ENCODE measurements at places on chromosomes 2 and 18.

GRCh38 chr18:28735731-28736130 is 558.8 kb upstream of the CDH2 start:
- no peak for DNase-seq

- no peak for DNase-seq
Measured at GRCh38 chr2:20016346-20016745, 3.9 kb upstream of the MATN3 start.

DNA sequence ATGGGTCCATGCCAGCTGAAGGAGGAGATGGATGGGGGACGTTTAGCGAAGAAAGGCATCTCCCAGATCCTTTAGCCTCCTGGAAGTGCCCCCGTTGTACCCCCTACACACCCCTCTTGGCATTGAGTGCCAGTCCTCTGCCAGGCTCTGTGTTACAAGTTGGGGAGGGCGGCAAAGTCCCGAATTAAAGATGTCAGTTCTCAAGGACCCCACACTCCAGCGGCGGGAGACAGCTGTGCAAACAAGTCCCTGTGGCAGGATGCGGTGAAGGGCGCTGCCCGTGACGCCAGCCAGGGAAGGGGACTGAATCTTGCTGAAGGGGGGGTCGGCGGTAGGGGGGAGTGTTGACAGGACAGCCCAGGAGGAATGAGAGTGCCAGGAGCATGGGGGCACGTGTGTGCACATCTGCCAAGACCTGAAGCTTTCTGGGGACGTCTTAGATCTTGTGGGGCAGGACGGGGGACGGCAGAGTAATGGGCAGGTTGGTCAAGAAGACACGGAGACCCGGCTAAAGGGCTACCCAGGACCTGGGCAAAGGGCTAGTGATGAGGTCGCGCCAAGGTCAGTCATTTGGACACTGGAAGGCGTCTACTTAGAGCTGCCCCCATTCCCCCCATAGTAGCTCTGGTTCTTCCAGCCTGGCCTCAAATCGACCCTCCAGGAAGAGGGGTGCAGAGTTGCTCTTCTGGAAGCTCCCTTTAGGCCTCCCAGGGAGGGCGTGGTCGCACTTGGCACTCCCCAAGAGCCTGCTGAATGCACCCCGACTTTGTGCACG is 2.8 kb upstream of the CTDSP1 start:
- peak; percentile 85 for DNase-seq

DNA sequence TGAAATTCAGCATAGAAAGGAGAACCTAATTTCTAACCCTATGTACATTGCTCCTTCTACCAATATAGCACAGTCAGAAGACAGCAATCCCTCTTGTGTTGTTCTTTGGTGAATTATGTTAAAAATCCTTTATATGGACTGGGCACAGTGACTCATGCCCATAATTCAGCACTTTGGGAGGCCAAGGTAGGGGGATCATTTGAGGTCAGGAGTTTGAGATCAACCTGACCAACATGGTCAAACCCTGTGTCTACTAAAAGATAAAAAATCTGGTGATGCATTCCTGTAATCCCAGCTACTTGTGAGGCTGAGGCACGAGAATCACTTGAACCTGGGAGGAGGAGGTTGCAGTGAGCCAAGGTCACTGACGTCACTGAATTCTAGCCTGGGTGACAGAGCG is 195.6 kb downstream of the TMX3 start:
- DNase-seq, result no peak

DNA sequence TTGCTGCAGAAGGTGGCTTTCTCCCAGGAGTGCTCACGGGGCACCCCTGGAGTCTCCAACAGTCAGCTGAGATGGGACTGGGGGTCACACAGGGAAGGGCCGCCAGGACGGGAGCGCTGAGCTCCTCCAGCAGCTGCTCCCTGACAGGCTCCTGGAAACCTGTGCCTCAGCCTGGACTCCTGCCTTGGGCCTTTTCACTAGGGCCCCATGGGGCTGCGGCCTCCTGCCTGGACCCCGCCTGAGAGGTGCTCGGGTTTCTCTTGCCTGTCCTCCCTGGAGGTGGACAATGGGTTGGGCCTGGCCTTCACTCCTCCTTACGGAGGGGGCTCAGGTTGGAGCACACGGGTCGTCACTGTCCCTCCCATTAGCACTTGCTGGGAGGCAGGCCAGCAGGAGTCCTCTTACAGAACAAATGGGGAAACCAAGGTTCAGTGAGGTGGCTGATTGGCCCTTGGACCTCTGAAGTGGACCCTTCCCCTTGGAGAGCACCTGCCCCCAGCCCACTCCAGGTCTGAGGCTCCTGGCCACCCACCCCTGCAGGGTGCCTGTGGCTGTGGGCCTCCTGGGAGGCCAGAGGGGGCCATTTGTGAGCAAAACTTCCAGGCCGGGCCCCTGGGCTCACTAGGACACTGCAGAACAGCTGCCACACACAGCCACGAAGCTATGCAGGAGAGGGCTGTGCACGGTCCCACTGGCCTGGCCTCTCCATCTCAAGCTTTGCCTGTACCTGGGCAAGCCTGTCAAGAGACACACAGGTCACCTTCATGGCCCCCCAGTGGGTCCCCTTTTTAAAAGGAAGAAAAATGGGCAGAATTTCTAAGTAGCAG is 57.1 kb upstream of the ODC1 start:
- no peak for DNase-seq

DNA sequence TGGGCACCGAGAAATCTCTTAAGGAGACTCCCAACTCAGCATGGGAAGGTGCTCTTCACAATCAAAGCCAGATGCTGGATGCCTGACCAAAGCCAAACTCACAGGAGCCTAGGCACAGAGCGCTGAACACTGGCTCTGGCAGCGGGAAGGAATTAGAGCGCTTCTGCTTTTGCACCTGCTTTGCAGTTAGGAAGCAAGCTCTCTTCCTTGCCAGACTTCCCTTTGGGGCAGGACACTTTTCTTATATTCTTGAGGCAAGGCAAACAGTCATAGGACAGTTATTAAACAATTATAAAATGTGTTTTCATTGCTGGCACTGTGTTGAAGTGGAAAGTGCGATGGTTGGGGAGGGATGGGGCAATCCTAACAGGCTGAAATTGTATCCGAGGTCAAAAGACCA is 79.6 kb upstream of the DNMT3A start:
- DNase-seq, result no peak

DNA sequence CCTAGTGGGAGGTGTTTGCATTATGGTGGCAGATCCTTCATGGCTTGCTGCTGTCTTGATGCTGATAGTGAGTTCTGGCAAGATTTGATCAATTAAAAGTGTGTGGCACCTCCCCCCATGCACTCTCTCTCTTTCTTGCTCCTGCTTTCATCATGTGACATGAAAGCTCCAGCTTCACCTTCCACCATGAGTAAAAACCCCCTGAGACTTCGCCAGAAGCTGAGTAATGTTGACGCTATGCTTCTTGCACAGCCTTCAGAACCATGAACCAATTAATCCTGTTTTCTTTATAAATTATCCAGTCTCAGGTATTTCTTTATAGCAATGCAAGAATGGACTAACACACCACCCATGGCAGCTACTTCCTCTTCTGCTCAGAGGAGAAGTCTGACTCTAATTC is 2181.4 kb upstream of the PIK3C3 start:
- DNase-seq, result no peak

GRCh38 chr2:22497789-22498188 is 887.2 kb upstream of the KLHL29 start:
- DNase-seq, result no peak

DNA sequence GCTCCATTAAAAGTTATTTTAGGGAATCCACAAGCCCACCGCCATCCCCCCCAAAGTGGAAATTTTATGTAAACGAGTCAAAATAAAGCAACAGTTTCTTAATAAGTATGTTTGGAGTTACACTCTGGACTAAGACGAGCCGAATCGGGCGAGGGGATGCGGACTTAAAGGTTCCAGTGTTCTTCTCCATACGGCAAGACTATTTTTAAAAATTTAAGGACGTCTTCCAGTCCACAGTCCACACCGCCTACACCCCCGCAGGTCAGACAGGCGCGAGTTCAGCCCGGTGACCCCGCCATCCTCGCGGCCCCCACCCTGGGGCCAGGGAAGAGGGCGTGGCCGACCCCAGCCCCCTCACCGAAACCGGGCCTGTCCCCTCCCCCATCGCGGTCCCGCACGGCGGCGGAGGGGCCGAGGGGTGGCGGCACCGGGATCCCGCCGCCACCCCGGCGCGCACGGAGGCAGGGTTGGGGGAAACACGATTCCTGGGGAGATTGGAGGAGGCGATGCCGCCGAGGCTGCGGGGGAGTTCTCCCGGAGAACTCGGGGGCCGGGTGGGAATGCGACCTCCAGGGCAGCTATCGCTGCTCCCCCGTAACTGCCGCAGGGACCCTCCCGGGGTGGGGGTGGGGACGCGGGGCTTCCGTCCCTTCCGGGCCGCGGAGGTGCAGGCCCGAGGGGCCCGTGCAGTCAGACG is 24.5 kb upstream of the SMAD7 start:
- no peak for DNase-seq

- no peak for DNase-seq
Measured at GRCh38 chr18:63907664-63908063, at the start of gene SERPINB10. SERPINB10 (plus strand) TSS chr18:63907958; CDS start chr18:63915511, 7,553 bp downstream.

DNA sequence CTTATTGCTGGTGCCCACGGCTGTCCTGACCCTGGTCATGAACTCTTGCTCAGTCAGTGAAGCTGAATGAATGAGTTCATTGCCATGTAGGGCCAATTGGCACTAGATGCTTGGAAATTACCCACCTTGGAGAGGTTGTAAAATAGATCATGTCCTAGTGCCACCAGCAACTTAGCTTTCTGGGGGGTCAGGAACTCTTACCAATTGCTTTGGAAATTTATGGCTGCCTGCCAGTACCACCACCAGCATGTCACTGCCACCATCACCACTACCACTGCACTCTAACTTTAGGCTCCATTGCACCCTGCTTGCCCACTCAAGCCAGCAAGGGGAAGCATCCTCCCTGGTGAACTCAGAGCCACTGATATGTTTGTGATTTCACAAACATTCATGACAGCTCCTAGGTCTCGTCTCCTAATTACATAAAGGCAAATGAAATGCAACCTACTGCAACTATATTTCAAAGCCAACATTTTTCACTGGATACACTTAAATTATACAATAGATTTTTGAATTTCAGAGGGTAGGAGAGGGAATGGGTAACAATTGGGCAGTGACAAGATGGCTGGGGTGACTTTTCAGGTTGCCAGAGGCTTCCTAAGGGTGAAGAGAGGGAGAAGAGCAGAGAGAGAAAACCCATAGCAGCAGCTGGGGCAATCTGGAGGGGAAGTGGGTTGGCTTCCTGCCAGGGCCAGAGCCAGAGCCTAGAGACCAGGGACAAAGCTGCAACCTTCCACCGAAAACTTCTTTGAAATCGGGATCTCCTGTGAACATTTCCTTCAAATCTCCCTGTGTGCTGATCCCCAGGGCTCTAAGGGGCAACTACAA is 3.5 kb upstream of the EMILIN1 start:
- DNase-seq, result peak; percentile 50

- DNase-seq, result peak; percentile 57
Measured at GRCh38 chr2:60992985-60993392, 24.5 kb upstream of the PEX13 start.

DNA sequence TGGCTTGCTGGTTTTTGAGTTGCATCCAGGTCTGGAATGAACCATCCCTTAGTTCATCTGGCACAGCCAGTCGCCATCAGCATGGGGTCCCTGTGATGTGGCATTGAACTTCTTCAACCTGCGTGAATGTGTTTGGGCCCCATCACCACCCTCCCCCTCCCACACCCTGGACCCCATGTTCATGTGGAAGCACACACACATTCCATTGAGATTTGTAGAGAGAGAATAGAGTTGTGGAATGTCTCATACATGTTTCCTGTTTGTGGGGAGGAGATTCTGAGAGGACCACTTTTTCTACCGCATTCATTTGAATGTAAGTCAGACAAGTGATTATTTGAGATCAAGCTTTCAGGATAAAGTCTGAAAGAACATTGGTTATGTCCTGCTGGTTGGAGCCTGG is 117.6 kb upstream of the EML6 start:
- no peak for DNase-seq

DNA sequence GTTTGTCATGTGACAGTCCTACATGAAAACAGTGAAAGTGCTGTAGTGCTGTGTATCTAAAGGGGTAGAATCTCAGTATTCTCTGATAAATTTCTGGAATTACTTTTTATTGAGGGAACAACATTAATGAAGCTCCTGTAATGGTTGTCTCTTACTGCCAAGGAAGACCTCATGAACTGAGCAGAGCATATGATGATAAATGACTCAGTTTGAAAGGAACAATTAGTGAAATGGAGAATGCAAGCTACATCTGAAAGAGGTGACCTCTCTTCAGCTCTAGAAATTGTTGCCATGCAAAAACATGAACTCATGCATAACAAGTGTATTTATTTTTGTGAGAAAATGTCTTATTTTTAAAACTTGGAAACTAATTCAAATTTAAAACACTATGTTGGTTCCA is 93.6 kb downstream of the SCN9A start:
- no peak for DNase-seq

DNA sequence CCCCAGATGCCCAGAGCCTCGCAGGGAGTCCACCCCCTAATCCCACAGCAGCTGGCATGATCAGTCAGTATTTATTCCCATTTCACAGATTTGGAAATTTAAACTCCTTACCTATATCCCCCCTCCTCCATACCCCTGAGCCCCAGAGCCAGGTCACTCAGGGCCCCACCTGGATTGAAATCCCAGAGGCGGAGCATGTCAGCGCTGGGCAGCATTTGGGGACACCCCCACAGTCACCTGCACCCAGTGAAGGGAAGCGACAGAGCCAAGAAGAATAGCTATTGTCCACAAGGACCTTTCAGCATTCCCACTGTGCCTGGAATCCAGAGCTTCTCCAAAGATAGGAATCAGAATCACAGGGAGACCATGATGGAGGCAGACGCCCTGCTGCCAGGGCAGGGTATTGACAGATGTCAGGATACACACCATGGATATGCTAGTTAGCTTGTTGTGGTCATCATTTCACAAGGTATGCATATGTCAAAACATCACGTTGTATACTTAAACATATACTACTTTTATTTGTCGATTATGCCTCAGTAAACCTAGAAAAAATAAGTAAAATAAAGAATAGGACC is 968 bp upstream of the ASTL start:
- DNase-seq, result no peak

DNA sequence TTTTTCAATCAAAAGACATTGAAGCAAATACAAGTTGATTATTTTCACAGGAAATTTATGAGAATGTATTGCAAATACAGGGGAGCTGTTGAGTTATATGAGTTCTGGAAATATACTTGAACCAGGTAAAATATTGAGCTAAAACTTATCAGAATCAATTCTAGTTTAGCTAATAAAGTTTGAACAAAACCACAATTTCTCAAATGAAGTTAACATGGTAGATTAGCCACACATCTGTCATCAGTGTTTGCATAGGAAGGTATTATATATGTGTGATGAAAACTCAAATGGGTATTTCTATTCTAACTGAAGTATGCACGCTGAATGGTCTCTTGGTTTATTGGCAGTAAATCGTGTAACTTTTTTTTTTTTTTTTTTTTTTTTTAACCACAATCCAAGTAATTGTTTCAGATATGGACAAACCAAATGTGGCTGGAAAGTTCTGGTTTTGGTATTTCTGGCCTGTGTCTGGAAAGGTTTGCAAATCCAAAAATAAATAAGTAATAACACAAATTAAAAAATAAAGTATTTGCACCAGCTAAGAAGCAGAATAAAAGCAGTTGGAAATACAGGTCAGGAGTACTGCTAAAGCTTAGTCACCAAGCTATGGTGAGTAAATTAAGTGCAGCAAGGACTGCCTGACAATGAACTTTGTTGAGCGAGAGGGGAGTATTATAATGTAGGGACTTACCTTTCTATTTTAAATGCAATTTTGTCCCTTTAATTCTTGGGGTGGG is 479.1 kb upstream of the FANCL start:
- no peak for DNase-seq

- peak; percentile 6 for DNase-seq
Measured at GRCh38 chr2:64730551-64731262, 77.0 kb upstream of the SERTAD2 start.

Measured in CD8-positive, alpha-beta memory T cell (primary cell).